Caudate nucleus (tissue), 63 donors: ENCODE measurements at places on chromosomes 7 and 10.

GRCh38 chr7:145212050-145212449, 376.2 kb upstream of the TPK1 start:
- peak; percentile 0 for DNase-seq

- no peak for DNase-seq
These were observed 5.4 kb downstream of the PRKCQ start for GRCh38 chr10:6574664-6575176.

DNA sequence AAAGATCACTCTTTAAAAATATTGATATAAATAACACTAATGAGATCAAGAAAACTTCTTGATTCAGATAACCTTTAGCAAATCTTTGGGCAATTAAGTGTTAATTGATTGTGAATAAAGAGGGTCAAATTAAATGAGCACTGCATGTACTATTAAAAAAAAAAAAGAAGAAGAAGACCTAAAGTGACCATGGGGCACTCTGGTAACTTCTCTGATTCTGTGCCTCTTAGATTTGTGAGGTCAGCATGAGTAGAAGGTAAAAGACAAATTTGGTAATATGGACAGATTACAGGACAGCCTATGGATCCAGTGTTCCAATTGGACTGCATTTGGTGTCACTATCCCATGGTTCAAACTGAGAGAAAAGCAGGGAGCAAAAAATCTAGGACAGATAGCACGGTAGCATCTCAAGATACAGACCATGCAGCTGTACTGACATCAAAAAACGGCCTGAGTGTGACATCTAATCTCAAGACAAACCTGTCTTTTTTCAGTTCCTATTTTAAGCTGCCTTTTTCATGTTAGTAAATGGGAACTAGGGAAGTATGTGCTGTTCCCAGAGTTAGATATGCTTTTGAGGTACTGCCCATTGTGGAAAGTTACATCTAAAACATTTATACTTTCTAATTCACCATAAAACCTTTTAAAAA, 128.0 kb downstream of the KCND2 start:
- no peak for DNase-seq

- no peak for DNase-seq
These were observed 407.0 kb downstream of the HTR7 start for GRCh38 chr10:90450797-90451196.

DNA sequence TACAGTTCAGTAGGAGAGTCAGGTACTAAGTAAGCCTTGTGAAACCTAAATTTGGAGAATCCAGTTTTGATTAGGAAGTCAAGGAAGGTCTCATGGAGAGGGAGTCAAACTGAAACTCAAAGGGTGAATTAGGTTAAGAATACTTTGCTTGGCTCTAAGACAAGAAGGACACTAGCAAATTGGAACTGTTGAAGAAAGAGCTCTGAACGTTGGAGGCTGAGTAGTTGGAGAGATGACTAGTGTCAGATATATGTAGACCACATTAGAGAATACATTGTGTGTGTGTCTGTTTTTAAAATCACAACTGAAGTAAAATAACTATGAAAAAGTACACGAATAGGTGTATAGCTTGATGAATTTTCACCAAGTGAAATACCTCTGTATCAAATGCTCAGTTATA, 6.3 kb downstream of the VPS26A start:
- DNase-seq: no peak

DNA sequence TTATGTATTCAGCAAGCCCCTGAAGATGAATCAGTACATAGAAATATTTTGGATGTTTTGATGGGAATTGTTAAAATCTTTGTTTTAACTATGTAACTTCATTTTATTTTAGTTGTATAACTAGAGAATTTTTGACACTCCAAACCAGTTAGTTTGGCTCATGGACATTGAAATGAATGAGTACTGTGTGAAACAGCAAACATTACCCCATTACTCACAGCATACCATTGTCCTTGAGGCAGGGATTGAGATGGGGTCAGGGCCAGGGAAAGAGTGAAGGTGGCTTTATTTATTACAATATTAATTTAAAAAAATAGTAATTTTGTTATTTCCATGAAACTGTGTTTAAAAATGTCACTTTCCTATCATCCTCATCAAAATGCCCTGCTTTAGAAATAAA, 4.8 kb upstream of the BMPER start:
- DNase-seq: no peak

GRCh38 chr10:107480781-107481180, 316.3 kb upstream of the SORCS1 start:
- no peak for DNase-seq

DNA sequence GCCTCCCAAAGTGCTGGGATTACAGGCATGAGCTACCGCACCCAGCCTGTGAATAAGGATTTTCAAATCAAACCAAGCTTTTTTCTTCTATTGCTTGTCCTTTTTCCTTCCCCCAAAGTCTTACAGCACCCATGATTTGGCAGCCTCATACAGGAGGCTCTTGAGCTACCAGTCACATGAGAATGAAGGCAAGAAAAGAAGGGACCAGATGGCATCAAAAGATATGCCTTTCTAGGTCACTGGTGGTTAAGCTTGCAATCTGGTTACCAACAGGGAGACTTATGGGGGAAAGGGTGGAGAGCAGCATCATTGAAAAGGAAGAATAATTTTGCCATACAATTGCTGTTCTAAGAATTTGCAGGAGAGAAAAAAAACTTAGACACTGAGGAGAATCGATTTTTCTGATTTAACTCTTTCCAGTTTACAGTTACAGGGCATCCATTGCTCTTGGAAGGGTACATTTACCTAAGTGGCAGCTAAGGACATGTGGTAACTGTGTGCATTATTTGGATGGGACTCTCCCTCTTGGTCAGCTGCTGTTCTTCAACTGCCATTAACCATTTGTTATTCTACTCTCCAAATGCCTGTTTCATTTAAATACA, 29.5 kb downstream of the SMNDC1 start:
- DNase-seq: no peak

DNA sequence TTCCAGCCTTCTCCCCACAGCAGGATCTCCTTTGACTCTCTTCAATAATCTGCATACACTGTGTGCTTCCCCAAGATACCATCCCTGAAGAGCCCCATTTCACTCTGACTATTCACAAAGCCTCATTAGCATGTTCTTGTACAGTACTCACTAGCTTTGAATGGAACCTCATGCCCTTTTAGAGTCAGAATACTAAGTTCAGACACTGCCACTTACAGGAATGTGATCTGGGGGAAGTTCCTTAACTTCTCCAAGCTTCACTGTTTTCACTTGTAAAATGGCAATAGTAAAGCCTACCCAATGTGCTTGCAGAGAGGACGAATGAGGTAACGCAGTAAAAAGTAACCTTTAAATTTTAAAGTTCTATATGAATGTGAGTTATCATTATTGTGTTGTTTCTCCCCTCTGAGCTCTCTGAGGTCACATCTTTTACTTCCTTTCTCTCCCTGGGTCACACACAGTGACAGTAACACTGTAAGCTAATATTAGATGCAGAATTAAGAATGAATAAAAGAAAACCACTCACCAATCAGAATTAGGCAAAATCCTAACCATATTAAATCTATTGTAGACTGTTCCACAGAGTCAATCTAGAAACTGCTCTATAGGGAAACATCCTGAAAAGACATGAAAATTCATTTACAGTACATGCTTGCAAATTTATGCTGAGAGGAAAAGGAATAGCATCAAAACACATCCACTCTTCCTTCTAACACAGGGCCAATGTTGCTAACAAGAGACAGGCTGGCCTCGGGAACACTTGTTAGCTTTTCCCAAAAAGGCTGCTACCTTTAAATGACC, 64.2 kb upstream of the IL6 start:
- no peak for DNase-seq

DNA sequence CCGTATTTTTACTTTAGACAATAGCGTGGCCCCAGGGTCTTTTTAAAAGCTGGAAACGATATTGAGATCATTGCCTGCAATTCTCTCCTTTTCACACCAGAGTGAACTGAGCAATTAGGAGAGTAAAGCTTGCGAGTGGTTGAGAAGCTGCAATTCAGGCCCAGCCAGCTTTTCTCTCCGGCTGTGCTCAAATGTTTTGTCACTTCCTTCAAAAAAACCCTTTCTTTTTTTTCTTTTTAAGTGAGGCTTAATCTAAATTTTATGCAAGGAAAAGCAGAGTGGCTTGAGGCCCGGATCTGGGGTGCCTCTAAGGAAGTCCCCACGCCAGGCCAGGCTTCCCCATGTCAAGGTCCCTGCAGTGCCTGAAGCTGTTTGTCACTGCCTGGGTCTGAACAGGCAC, 433.9 kb downstream of the GLRX3 start:
- DNase-seq: no peak

DNA sequence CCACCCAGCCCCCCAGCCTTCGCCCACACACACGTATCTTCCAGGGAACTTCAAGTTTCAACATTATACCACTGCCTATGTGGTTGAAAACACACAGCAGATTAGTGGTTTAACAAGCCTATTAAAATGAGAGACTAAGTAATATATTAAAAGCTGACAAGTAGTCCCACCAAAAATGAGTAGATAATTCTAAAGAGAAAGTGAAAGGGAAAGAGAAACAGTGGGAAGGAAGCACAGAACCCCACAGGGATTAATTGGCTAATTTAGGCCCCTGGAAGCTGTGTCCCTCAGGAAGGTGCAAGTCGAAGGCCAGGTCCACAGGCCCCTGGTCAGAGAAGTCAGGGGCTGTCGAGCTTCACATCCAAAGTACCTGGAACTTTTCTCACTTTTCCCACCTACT, 210.5 kb upstream of the YAE1 start:
- no peak for DNase-seq

DNA sequence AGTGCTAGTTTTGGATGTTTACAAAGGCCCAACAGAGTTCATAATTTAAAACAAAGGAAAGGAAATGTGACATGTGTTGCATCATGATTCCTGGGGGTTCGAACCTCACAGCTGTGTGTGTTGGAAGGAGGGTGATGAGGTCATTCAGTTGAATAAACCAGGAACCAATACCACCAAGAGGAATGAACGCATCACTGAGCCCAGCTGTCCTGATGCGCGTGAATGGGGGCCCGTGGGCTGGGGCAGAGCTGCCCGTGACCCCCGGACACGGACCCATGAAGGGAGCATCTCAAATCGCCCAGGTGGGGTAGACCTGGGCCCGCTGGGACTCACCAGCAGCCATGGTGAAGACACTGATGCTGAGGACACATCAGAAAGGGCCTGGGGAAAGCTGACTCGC, 33.0 kb downstream of the BRI3 start:
- DNase-seq: no peak

- DNase-seq: no peak
These were observed 14.5 kb upstream of the SIRT1 start for GRCh38 chr10:67869996-67870395.

GRCh38 chr10:71333129-71333887, 14.2 kb downstream of the SLC29A3 start:
- no peak for DNase-seq

- DNase-seq: no peak
These were observed 1.0 kb upstream of the PILRA start for GRCh38 chr7:100372256-100372655.

DNA sequence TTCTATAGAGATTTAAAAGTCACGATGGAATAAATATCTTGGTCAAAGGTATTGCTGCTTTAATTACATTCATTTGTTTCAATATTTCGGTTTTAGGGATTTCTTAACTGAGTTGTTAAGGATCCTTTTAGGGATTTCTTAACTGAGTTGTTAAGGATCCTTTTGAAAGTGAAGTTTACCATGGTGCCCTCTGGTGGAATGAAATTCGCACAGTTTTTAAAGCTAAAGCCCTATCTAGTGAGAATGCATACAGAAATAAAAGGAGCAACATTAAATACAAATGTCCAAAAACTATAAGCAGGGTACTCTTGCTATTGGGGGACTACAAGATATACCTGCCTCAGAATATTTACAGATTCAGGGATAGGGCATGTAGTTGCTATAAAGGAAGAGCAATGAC, 193.7 kb downstream of the RNLS start:
- DNase-seq: no peak

- DNase-seq: no peak
These were observed 28.9 kb downstream of the PPIF start for GRCh38 chr10:79376078-79376628.

GRCh38 chr7:37452346-37452745, 3.7 kb upstream of the ELMO1 start:
- no peak for DNase-seq

- no peak for DNase-seq
These were observed 150.2 kb downstream of the SEC23IP start for GRCh38 chr10:120042705-120043104.

DNA sequence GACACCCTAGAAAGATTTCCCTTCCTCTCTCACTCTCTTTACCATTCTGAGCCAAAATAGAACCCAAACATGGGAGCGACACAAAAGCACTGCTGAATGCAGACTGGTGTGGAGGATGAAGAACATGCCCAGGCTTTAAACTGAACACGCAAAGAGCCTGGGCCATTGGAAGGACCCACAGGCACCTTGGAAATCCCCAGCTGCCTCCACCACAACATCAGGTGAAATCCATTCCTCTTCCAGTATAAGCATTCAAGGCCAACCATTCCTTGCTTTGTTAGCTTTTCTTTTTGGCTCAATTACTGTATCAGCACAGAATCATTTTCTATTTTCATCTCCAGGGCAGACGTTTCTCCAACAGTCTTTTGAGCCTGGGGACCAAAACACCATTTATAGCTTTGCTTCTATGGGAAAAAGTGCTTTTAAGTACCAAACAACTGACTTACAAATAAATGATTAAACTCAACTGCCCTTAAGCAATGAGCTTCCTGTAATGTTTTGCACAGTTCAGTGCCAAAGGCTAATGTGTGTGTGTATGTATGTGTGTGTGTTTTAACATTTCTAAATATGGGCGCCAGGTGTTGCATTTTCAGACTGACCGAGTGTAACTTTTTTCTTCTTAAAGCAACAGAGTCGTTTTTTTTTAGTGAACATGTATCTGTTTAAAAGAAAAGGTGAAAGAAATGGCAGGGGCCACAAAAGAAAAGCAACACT, 16.2 kb upstream of the BLNK start:
- DNase-seq: no peak

DNA sequence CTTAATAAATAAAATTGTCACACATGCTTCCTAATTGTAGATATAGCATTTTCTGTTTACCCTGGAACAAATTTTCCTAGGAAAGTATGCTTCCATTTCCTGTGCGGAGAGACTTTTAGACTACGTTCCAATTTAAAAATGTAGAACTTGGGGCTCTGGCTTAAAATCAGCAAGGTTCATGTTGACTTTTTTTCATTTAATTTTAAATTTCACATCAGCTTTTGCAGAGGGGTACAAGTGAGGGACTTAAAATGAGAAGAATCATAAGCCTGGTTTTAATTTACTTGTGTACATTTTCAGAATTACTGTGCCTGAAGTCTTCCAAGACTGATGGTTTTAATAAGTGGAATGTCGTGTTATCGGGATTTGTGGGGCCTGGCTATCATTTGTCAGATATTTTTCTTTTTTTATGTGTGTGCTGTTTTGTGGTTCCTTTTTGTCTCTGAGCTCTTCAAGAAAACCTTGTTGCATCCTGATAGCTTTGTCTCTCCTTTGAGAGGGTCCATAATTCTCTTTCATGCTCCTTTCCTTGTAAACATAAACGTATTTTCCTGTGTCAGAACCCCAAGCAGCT, 8.8 kb upstream of the ATRNL1 start:
- DNase-seq: no peak

GRCh38 chr10:103517234-103518085, 24.0 kb downstream of the NEURL1 start:
- no peak for DNase-seq
